Spinal cord (tissue), 10 donors: ENCODE measurements at places on chromosomes 11 and 22. TPM values are rescaled to one million over a fixed set of nuclear protein-coding genes. Genes with fewer than 3 reads are reported as not detected.

Gene CSNK2A3
- 2.0 TPM for polyA plus RNA-seq

GRCh38 chr11:126840201-126840886 lies 160.2 kb downstream of the KIRREL3 start:
- no peaks in the 10 kb centered on the region for H3K27me3 ChIP-seq
- H3K36me3 ChIP-seq, result no peaks in the 10 kb centered on the region
- H3K4me3 ChIP-seq, result no peak overlapping the region
- H3K4me1 ChIP-seq, result no peaks in the 10 kb centered on the region

DNA sequence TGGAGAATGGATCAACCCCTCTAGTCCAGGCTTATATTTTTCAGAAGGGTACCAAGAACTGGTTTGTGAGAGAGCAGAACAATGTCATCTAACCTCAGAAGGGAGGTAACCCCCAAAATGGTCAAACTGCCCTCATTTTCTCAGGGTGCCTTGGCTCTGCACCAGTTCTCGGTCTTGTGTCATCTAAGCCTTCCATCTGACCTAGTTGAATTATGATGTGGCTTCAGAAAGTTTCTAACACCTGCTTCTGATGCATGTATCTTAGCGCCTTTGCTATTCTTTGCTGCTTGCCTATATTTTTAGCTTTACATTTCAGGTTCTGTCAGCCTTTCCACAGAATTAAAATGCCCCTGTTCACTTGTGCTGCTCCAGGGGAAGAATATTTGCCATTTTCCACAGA lies 91.7 kb upstream of the E2F8 start:
- no peak for DNase-seq
- H3K27ac ChIP-seq, result no peak overlapping the region
- H3K27me3 ChIP-seq, result no peaks in the 10 kb centered on the region
- H3K4me1 ChIP-seq, result no peaks in the 10 kb centered on the region
- H3K36me3 ChIP-seq, result no peaks in the 10 kb centered on the region
- H3K4me3 ChIP-seq, result no peak overlapping the region

Gene BLID
- not detected for polyA plus RNA-seq

DNA sequence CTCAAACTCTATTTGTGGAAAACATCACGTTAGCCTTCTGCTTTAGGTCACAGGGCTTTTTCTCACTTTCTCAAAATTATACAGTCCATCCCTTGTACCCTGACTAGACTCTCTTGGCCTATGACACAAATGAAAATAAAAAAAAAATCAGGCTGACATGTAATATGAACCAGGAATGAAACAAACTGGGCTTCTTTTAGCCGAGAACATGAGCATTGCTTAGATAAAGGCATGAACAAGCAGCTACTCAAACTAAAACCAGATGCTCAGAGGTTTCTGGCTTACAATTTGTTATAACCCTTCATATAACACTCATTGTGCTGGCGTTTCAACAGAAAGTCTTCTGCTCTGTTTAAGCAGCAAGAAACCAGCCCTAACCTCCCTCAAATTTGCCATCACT lies 265.5 kb upstream of the NARS2 start:
- no peaks in the 10 kb centered on the region for H3K4me1 ChIP-seq
- H3K4me3 ChIP-seq, result no peak overlapping the region
- H3K36me3 ChIP-seq, result no peaks in the 10 kb centered on the region
- no peak for DNase-seq

Gene OPCML
- polyA plus RNA-seq, result 65.1 TPM

DNA sequence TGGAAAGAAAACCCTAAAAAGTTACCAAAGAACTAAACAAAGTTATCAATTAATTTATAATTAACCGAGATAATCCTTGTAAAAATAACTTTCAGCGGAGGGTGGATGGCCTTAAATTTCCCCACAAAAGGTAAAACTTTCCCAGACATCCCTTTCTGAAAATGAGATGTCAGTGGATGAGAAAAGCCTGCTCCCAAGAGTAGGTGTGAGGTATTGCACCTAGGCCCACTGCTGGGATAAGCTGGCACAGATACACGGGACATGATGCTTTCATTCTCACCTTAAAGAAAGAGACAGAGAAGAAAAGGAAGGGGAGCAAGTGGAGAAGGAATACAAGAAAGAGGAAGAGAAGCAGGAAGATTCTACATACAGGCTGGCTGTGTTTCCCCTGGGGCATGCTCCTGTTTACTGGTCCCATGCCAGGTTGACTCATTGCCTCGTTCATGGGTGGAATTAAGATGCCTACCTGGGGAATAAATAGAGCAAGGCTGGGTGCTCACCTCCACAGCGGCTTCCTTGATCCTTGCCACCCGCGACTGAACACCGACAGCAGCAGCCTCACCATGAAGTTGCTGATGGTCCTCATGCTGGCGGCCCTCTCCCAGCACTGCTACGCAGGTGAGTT lies at the start of gene SCGB2A2:
TSS of gene SCGB2A2 (plus strand) at position 505 of the 625 bp plus-strand sequence. CDS start at position 564, 59 bp downstream.
- H3K27me3 ChIP-seq, result peaks cover 2% of the 10 kb centered on the region
- no peaks in the 10 kb centered on the region for H3K4me1 ChIP-seq
- H3K27ac ChIP-seq, result no peak within 1 kb of the TSS
- no peak for DNase-seq

- H3K36me3 ChIP-seq, result peaks cover 27% of the 10 kb centered on the region
- no peak overlapping the region for H3K4me3 ChIP-seq
- H3K4me1 ChIP-seq, result peaks cover 47% of the 10 kb centered on the region
- DNase-seq, result no peak
- H3K27me3 ChIP-seq, result no peaks in the 10 kb centered on the region
These were observed 2.4 kb upstream of the MFNG start for GRCh38 chr22:37488337-37489135.

Gene RIC3
- 55.7 TPM for polyA plus RNA-seq

Gene MUC2
- polyA plus RNA-seq, result not detected

Gene CD82
- 54.4 TPM for polyA plus RNA-seq

DNA sequence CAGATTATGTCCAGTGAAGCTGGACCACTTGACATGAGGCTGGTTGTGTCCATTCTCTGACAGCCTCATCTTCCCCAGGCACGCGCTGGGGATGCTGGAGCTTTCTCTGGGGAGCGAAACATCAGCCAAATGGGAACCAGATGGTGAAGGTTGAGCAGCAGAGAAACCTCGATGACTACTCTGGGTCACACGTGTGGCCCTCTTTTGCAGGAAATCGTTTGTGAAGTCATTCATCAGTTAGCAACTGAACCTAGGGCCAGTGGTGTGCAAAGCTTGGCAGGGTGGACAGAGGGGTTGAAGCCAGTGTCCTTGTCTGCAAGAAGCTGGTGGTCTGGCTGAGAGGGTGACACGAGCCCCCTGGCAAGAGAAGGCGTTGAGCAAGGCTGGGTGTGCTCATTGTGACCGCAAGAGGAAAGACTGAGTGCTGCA lies 109.8 kb downstream of the ZBTB16 start:
- DNase-seq, result no peak
- H3K4me3 ChIP-seq, result no peak overlapping the region
- no peaks in the 10 kb centered on the region for H3K36me3 ChIP-seq
- no peaks in the 10 kb centered on the region for H3K27me3 ChIP-seq
- peaks cover 62% of the 10 kb centered on the region for H3K4me1 ChIP-seq

DNA sequence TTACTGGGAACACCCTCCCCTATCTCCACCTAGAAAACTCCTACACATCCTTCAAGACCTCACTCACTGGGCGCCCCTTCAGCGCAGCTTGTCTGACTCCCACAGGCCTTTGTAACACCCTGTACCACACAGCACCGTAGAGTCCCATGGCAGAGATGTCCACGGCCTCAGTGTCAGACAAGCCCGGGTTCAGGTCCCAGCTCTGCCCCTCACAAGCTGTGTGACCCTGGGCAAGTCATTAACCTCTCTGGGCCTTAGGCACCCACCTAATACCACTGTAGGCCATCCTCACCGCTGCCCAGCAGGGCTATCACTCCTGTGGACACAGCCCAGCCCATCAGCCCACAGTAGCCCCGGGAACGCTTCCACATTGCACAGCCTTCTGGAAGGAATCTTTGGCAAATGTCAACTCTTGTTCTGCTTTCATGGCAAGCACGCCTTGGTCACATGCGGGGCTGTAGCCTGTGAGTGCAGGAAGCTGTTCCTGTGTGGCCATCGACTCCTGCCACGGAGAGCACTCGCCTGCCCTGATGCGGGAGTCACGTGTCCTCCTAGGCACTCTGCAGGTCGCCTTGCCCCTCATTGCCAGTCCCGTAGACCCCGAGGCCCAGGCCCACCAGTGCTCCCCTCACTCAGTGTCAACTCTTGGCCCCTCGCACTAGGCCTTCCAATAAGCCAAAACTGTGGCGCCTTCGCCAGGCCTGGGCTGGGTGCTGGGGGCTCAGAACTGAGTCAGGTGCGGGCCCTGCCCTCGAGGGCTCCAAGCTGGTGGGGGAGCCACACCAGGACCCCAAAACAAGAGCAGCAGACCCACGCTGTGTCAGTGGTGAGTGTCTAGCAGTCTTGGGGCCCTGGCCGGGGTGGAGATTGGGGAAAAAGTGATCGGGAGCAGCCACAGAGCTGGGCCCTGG lies 32.9 kb upstream of the RFPL3 start:
- H3K27ac ChIP-seq, result no peak overlapping the region
- H3K4me1 ChIP-seq, result peaks cover 7% of the 10 kb centered on the region
- H3K4me3 ChIP-seq, result no peak overlapping the region
- no peak for DNase-seq

Gene GDPD4
- polyA plus RNA-seq, result 0.44 TPM

DNA sequence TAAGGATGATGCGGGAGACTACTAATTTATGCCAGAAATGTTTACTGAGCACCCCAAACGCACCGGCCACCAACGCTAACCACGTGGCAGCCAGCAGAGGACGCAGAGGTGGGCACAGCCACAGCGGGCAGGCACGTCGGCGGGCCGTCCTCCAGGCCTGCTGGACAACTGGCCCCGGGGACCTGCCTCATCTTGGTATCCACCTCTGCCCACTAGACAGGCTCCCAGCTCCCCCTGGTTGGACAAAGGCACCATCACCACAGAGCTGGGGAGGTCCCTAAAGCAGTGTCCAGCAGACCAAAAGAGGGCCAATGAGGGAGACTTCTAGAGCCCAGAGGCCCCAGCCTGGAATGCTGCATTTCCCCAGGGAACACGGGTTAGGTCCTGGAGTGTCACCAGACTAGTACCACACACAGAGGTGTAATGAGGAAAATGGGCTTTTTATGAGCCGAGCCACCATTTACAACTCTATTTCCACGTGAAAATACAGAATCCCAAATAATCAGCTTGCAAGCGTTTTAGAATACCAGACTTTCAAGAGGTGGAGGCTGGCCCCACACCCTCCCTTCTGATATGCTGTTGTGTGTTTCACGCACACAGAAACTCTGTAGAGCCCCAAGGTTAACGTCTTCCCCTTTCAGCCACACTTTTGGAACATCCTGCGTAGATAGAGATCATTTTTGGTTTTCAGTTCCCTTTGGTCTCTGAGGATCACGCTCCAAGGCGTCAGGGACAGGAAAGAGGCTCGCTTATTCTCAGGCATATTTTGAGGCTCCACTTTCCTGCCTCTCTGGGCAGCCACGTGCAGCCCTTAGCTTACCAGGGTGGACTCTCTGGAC lies 23.7 kb upstream of the BID start:
- no peak for DNase-seq
- no peaks in the 10 kb centered on the region for H3K4me1 ChIP-seq
- no peak overlapping the region for H3K4me3 ChIP-seq
- H3K36me3 ChIP-seq, result peaks cover 74% of the 10 kb centered on the region
- no peak overlapping the region for H3K27ac ChIP-seq

GRCh38 chr11:75537740-75538139 lies 12.0 kb upstream of the GDPD5 start:
- no peaks in the 10 kb centered on the region for H3K36me3 ChIP-seq
- no peak overlapping the region for H3K4me3 ChIP-seq
- peaks cover 6% of the 10 kb centered on the region for H3K4me1 ChIP-seq
- no peaks in the 10 kb centered on the region for H3K27me3 ChIP-seq
- DNase-seq, result no peak
- no peak overlapping the region for H3K27ac ChIP-seq

Gene TUBA8
- 24.7 TPM for polyA plus RNA-seq

Gene GGTLC2
- 0.63 TPM for polyA plus RNA-seq

GRCh38 chr11:129109701-129110100 lies 82.4 kb downstream of the ARHGAP32 start:
- H3K36me3 ChIP-seq, result no peaks in the 10 kb centered on the region
- DNase-seq, result no peak
- no peaks in the 10 kb centered on the region for H3K4me1 ChIP-seq
- H3K27ac ChIP-seq, result no peak overlapping the region
- no peaks in the 10 kb centered on the region for H3K27me3 ChIP-seq

- no peak overlapping the region for H3K4me3 ChIP-seq
- H3K27me3 ChIP-seq, result no peaks in the 10 kb centered on the region
These were observed 9.2 kb downstream of the MAPK1 start for GRCh38 chr22:21858025-21858764.

DNA sequence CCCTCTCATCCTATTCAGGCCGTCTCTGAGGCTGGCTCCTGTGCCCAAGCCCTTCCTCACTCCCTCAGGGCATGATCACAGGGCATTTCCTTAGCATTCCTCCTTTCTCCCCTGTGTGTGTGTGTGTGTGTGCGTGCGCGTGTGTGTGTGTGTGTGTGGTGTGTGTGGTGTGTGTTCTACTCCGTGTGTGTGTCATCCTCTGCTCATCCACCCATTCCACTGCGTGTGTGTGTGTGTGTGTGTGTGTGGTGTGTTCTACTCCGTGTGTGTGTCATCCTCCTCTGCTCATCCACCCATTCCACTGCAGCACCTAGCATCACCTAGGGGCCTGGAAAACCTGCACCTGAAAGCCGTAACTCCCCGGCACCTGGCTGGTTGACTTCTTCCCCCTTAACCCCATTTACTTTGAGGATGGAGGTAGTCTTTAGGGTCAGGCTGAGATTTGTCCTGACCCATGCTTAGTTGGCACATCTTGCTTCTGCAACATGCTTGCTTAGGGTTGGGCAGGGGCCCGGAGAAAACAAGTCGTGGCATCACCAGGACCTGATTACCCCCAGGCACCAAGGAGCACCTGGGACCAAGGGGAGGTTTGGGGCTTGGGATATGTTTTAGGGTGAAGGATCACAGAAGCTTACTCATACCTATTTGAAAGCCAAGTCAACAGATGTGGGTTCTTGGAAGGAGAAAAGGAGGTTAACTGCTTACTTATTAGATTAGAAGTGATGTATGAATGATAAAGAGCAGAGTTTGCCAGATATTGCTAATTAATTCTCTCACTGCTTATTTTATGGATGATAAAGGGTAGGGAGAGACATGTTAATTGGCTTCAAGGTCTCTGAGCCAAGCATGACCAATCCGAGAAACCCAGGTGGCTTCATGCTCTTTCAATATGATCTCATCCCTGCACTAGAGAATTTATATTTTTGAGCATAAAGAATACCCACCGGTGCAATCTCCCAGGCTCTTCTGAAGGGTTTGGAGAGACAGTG lies 18.9 kb downstream of the TIMP3 start:
- no peaks in the 10 kb centered on the region for H3K27me3 ChIP-seq
- H3K4me3 ChIP-seq, result no peak overlapping the region
- H3K27ac ChIP-seq, result no peak overlapping the region
- peak; percentile 54 for DNase-seq
- H3K36me3 ChIP-seq, result peaks cover 14% of the 10 kb centered on the region
- peaks cover 39% of the 10 kb centered on the region for H3K4me1 ChIP-seq

DNA sequence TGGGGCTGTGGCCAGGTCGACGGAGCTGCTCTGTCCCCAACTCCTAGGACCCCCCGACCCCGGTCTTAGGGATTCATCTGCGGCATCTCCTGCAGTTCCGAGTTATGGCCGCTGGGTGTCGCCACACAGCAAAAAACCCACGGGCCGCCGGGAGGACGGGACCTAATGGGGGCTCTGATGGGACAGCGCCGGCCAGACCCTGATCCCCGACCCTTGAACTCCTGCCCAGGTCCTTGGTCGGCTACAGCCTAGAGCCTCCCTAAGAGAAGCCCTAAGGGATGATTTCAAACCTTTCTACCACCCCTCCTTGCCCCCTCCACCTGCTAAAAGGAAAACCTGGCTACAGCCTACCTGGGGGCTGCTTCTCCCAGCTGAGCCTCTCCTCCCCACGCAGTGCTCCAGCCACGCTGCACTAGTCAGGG lies 30.8 kb upstream of the LRRC10B start:
- H3K4me1 ChIP-seq, result peaks cover 69% of the 10 kb centered on the region
- no peak overlapping the region for H3K4me3 ChIP-seq
- H3K36me3 ChIP-seq, result peaks cover 3% of the 10 kb centered on the region
- no peaks in the 10 kb centered on the region for H3K27me3 ChIP-seq
